ENCODE measurements at places on chromosomes 16 and 17.

DNA sequence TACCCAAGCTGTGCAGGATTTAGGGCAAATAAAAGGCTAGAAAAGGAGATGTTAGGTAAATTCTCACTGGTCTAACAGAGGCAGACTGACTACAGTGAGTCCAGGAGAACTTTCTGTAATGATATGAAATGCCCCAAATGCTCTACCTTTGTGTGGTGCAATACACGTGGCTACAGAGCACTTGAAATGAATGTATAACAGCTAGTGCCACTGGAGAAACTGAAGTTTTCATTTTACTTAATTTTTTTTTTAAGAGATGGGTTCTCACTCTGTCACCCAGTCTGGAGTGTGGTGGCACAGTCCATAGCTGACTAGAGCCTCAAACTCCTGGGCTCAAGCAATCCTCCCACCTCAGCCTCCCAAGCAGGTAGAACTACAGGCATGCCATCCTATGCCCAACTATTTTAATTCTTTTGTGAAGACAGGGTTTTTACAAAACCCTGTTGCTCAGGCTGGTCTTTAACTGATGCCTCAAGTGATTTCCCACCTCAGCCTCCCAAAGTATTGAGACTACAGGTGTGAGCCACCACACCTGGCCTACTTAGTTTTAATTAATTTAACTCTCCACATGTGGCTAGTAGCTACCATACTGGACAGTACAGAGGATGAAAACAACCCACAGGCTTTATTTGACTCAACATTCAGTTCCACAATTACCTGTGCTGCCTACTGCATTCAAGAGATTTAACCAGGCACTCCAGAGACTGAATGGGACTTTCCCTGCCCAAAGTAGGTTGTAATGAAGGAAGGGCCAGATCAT, 84.8 kb upstream of the PLEKHM1 start:
- no peak for DNase-seq

- DNase-seq = no peak
These were observed 19.1 kb downstream of the GSPT1 start for GRCh38 chr16:11896486-11897176.

- DNase-seq = peak; percentile 76
These were observed 1.1 kb upstream of the ZNF200 start for GRCh38 chr16:3235856-3236669.

GRCh38 chr16:67702130-67702529, 17.0 kb downstream of the GFOD2 start:
- DNase-seq = no peak

- DNase-seq = no peak
These were observed 55.1 kb downstream of the CENPV start for GRCh38 chr17:16298140-16298662.

- DNase-seq = no peak
These were observed 16.5 kb upstream of the GPRC5B start for GRCh38 chr16:19901164-19901563.

- peak; percentile 66 for DNase-seq
These were observed 34.4 kb downstream of the WWP2 start for GRCh38 chr16:69796285-69797118.

DNA sequence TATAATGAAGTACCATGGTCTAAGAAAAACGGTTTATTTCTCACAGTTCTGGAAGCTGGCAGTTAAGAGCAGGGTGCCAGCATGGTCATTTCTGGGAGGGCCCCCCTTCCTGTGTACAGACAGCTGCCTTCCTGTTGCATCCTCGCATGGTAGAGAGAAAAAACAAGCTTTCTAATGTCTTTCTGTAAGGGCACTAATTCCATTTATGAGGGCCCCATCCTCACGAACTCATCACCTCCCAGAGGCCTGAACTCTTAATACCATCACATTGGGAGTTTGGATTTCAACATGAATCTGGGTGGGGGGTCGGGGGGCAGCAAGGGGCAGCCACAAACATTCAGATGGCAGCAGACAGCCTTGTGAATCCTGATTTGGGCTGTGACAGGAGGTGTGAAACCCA, 149.7 kb downstream of the CCDC182 start:
- DNase-seq = no peak

- no peak for DNase-seq
These were observed 39.2 kb upstream of the CBX4 start for GRCh38 chr17:79878329-79878947.

DNA sequence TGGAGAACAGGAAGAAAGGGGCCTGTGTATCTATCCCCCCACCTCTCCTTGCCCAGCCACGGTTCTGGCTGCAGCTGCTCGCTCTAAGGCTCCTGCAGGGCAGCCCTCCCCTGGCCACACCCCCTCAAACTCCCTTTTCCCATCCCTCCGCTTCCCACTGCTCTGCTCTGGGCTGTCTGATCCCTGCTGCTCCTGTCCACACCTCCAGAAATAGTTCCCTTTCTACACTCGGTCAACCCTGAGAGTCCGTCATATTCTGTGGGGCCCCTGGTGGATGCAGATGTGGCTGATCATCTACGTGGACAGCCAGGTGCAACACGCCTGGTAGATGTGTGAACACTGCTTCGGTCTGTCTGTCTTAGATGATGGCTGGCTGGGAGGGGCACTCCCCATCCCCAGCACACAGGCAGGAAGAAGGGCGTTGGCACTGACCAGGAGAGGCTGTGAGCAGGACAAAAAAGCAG, 19.3 kb upstream of the KRT19 start:
- no peak for DNase-seq

GRCh38 chr16:457732-458400, 32.4 kb downstream of the RAB11FIP3 start:
- DNase-seq = no peak

DNA sequence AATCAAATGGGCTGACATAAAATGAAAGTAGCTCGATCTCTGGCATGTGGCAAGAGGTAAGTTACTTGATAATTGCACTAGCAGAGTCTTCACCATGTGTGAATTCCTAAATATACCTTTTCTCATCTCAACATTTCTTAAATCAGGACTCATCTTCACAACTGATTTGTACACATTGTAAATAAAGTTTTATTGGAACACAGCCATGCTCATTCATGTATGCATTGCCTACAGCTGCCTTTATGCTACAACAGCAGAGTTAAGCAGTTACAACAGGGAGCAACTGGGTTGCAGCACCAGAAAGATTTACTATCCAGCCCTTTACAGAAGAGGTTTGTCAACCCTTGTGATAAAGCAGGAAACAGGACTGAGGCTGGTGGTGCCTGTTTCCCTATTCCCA, 48.1 kb downstream of the ARHGAP17 start:
- no peak for DNase-seq

- no peak for DNase-seq
These were observed 66.4 kb downstream of the CYB5B start for GRCh38 chr16:69490707-69491324.

DNA sequence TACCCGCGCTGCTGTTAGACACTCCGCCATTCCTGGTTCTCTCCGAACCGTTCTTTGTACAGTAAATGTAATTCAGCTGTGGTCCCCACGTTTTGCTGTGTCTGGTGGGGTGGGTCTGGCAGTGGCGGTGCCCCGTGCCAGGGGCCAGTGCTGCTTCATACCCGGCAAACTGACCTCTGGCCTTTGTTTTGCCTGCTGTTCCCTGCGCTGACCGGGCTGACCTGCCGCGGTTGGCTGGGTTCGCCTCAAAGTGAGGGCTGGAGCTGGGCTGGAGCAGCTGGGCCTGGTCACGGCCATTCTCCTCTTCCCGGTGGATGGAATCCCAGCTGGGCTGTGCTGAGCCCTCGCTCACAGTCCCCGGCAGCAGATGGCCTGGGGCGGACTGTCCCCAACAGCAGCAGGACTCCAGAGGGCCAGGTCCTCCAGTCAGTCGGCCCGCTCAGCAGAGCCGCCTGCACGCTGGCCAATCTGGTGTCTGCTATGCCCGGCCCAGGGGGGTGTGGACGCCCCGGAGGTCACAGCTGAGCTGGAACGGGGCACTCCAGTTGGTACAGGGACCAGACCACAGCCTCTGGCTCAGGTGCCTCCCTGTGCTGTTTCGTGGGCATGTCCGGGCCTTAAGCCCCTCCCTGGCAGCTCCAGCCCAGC, 1.5 kb upstream of the WFIKKN1 start:
- DNase-seq = no peak

DNA sequence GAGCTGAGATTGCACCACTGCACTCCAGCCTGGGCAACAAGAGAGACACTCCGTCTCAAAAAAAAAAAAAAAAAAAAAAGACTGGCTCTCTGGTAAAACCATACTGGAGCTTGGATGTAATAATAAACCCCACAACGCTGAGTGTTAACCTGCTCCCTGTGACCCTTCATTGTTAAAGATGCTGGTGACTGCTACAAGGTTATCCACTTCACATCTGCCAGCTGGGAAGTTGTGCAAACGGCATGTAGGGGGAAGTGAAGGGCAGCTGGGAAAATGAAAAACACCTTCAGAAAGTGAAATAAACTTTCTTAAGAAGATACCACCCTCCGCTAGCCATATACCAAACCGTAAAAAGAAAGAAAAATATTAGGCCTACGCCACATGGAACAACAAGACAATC, 131.0 kb upstream of the NUDT7 start:
- no peak for DNase-seq

DNA sequence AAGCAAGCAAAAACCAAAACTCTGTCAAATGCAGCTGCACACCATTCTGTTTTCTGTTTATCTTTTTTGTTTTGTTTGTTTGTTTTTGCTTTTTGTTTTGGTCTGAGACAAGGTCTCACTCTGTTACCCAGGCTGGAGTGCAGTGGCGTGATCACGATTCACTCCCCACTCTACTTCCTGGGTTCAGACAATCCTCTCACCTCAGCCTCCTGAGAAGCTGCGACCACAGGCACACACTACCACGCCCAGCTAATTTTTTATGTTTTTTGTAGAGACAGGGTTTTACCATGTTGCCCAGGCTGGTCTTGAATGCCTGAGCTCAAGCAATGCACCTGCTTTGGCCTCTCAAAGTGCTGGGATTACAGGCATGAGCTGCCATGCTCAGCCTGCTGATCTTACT, 19.3 kb upstream of the SLFN13 start:
- DNase-seq = no peak

DNA sequence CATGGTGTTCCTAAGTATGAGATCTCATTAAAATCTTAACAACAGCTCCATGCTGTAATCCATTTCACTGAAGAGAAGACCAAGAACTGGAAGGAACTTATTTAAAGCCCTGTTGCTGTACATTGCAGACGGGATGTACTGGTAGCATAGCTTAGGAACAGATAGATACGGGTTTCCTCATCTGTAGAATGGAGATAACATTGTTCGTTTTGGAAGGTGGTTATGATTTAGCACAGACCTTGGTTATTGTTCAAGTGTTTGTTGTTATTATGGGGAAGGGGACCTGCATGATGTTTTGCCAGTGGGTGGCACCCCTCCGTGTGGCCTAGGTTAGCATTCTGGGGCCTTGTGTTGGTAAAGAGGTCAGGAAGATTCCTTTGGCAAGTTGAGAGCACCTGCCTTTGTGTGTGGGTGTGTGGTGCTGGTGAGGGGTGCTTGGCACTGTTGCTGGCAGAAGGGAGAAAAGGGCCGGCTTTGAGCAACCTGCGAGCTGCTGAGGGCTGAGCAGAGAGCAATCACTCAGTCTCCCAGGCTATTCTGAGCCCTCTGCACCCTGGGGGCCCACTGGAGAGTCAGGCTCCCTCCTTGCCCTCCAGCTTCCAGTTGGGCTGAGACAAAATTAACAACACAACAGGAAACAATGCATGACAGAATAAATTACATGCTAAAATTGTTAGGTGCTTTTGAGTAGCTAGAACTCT, 2.3 kb downstream of the TAOK2 start:
- no peak for DNase-seq

DNA sequence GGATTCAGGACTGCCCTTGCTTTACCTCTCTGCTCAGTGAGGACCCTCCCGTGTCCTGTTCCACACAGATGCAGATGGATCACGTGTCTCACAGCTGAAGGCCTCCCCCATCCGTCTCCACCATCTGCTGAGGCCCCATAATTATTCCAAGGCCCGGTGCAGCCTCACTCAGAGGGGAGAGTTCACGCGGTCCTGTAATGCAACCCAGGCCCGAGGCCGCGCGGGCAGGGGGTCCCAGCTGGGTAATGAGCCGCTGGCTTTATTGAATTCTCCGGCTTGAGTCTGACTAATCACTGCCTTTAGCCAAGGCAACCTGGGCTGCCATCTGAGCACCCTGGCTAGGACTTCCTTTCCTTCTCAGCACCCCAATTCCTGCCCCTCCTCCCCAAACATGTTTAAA, 4.4 kb upstream of the WFIKKN2 start:
- no peak for DNase-seq

DNA sequence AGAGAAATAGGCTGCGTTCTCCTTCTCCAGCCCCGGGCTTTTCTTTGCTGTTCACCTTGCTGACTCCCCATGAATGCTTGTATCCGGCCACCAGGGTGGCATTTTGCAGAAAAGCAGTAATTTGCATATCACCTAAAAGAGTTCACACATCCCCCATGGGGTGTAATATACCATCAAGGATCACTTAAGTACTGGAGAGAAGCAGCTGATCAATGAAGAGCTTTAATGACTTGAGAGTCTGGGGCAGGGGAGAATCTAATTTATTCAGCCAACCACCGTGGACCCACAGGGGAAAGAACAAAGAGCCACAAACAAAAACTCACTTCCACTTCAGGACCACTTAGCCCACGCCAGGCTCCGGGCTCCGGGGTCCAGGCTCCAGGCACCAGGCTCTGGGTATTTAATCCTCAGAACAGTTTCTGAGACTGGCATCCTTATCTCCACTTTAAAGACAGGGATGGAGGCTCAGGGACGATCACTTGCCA, 33.9 kb upstream of the SEC14L1 start:
- no peak for DNase-seq

DNA sequence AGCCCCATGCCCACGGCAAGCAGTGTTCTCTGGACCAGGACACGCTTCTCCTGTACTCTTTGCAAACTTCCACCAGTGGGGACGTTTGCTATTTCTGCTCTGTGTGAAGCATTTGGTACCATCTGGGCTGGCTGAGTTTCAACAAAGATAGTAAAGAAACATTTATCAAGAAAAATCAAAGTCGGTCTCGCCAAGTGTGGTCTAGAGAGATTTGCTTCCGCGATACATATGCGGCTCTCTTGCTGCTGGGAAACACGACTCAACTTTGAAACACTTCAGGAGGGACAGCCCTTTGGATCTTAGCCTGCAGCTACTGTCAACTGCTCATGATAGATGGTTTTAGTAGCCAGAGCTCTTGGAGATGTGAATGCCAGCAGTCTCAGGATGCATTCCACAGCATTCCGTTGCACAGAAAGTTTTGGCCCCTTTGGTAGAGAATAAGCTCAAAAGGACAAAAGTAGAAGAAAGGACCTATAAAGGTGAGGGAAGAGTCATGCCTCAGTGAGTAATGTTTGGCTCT, 168.2 kb upstream of the CACNG3 start:
- no peak for DNase-seq

- DNase-seq = no peak
These were observed 3.5 kb downstream of the ZBTB4 start for GRCh38 chr17:7475764-7476422.
